Midbrain (tissue), 1 donor: ENCODE measurements at places on chromosomes 16 and 17.

DNA sequence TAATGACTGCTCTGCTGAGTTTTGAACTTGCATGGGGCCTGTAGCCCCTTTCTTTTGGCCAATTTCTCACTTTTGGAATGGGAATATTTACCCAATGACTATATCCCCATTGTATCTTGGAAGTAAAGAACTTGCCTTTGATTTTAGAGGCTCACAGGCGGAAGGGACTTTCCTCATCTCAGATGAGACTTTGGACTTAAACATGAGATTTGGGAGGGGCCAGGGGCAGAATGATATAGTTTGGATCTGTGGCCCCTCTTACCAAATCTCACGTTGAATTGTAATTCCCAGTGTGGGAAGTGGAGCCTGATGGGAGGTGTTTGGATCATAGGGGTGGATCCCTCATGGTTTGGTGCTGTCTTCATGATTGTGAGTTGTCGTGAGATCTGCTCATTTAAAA lies 42.7 kb upstream of the SDK2 start:
- DNase-seq, result no peak

- DNase-seq, result no peak
Observed at GRCh38 chr17:2862197-2862596, 66.0 kb downstream of the RAP1GAP2 start.

GRCh38 chr16:46730801-46731690 lies 17.1 kb downstream of the MYLK3 start:
- DNase-seq, result no peak

GRCh38 chr16:86466696-86467406 lies 43.5 kb upstream of the FOXF1 start:
- DNase-seq, result no peak

DNA sequence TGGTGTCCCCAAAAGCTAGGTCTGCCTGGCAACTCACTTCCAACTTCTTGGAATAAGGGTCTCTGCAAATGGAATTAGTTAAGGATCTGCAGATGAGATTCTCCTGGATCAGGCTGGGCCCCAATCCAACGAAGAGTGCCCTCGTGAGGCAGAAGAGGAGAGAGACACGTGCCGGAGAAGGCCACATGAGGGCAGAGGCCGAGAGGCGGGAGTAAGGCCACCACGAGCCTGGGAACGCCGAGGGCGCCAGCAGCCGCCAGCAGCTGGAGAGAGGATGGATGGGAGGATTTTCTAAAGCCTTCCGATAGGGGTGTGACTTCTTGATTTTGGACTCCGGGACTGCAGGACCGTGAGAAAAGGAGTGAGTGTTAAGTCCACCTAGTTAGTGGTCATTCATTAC lies 76.3 kb downstream of the JPH3 start:
- DNase-seq, result no peak

- DNase-seq, result no peak
Observed at GRCh38 chr16:77767826-77768225, 20.5 kb upstream of the VAT1L start.

DNA sequence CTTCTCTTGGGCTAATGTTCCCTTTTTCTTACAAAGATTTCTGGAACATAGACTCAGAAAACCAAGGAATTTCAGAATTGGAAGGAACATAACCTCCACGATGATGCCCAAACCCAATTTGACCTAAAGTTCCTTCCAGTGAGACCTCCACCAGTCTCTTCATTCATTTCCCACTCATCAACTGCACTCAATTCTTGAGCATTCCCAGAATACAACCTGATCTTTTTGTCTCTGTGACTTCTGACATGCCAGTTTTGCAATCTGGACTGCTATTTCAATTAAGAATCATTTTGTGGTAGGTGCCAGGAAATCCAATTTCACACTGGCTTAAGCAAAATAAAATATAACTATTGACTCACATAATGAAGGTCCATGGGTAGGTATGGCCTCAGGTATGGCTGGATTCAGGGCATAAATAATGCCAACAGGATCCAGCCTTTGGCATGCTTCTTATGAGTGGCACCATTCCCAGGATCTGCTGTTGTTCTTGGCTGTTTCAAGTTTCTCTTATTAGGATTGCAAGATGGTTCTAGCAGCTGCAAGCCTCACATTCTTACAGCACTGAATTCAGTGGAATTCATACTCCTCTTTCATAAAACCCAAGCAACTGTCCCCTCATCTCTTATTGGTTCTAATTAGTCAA lies 184.3 kb downstream of the HS3ST4 start:
- peak; percentile 18 for DNase-seq

- DNase-seq, result no peak
Observed at GRCh38 chr17:59561042-59561441, 4.4 kb upstream of the DHX40 start.

DNA sequence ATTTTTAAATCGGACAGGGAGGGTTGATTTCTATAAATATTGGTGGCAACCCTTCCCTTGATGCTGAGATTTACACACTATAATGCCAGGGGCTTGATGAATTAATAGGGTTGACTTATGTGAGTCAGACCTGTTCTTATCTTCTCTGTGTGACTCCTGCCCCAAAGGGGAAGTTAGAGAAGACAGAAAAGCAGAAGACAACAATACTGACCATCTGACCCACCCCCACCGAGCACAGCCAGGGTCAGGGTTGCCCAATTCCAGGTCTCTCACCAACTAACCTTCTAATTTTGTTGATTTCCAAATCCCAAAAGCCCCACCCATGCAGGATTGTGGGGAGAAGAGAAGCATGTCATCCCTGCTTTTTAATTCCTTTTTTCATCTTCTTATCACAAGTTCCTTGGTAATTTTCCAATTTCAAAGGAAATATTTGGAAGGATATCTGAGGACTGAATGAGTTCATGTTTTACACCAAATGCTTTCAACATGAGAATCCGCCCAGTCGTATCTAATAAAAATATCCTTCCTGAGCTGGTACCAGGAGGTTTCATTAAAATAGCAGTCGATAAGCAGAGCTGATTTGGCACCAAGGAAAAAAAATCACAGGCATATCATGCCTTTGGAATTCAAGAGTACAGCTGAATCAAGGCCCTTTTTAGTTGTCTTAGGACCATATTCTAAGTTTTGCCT lies 603.4 kb upstream of the CDH11 start:
- no peak for DNase-seq

GRCh38 chr17:81295676-81296381 lies 722 bp upstream of the SLC38A10 start:
- DNase-seq, result no peak

GRCh38 chr16:85501900-85502299 lies 111.2 kb upstream of the GSE1 start:
- no peak for DNase-seq

GRCh38 chr16:84042879-84043485 lies 387 bp upstream of the SLC38A8 start:
- no peak for DNase-seq
